ENCODE measurements at places on chromosomes 16 and 17.

DNA sequence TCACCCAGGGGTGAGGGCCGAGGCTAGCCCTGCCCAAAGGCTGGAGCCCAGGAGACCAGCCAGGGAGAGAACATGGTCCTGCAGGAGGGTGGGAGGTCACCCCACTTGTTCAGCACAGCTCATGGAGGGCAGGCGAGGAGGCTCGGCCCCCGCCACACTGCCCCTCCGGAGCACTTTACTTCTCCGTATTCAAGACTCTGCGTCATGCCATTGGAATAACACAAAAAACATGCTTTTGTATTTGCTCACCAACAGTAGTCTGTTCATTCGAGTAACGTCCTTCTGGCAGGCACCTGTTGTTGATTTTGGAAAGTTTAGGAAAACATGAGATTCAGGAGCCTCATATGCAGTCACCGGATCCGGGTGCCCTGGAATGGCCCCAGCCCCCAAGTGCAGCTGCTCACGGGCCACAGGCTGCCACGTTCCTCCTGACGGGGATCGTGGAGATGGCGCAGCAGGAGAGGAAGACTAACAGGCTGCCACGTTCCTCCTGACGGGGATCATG is 81.1 kb upstream of the DNAH17 start:
- DNase-seq: no peak

DNA sequence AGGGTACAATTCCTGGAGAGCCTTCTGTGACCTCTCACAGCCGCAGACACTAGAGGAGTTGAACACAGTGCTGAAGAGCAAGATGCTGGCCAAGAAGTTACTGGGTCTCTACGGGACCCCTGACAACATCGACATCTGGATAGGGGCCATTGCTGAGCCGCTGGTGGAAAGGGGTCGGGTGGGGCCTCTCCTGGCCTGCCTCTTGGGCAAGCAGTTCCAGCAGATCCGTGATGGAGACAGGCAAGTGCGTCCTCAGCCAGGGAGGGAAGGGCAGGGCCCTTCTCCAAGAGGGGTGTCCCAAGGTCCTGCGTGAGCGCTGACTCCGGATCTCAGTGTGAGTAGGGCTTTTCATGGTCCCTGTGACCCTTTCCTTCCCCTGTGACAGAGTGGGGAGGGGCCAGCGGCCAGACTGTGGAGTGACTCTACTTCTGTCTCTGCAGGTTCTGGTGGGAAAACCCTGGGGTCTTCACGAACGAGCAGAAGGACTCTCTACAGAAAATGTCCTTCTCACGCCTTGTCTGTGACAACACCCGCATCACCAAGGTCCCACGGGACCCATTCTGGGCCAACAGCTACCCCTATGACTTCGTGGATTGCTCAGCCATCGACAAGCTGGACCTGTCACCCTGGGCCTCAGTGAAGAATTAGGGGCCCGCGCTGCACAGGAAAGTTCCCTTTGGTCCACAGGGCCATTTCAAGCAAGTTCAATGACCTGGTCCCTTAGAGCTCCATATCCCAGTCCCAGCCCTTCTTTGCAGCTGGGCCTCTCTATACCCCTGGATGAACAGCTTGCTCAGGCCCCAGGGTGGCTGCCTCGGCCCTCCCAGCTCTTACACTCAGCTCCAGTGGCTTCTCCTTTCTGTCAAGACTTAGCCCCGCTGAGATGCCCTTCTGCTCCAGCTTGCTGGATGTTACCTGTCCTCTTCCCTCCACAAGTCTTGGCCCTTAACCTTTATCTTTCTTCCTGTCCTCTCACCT is 13.1 kb downstream of the MPO start:
- DNase-seq: no peak

DNA sequence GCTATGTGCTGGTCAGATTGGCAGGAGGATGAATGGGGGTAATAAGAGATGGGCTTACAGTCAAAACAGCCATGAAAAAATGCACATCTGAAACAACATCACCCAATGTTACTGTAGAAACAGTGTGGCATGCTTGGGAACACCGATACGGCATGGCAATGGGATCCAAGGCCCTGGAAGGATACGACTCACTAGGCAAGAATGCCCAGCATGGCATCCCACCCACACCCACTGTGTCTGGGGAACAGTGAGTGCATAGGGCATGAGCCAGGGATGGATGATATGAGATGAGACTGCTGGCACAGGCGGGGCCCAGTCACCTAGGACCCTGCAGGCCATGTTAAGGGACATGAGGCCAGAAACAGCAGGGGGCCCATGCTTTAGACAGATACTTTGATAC is 11.5 kb downstream of the TRIM25 start:
- no peak for DNase-seq

DNA sequence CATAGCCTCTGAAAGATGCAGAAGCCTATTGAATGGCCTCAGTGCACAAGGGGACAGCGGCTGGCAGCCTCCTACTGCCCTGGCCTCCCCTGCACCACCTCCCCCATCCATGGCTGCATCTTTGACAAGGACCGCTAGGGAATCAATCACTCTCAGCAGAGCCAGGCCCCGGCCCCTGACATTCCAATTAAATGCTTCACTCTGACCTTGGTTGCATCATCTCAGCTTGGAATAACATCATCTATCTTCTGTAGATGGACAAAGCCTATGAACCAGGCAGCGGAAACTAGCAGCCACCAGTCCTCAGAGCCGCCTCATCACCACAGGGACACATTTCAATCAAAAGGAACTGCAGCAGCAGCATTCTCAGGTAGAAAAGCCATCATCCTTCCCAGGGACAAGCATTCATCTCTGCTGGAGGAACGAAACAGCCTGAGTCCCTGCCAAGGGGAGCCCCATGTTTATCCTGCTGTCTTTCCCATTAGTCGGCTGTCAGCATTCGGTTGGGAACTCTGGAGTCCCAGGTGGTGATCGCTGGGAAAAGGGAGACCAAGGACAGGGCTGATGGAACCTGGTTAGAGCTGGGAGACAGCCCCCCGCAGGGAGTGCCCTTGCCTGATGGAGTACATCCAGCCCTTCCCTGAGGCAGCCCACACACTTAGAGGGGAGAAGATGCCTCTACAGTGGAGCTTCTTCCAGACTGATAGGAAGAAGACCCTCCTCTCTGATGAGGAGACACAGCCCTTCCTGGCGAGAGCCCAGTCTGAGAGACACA is 11.5 kb upstream of the TMEM132E start:
- no peak for DNase-seq

- DNase-seq: no peak
Observed at GRCh38 chr16:30675143-30675542, 16.9 kb downstream of the FBRS start.

DNA sequence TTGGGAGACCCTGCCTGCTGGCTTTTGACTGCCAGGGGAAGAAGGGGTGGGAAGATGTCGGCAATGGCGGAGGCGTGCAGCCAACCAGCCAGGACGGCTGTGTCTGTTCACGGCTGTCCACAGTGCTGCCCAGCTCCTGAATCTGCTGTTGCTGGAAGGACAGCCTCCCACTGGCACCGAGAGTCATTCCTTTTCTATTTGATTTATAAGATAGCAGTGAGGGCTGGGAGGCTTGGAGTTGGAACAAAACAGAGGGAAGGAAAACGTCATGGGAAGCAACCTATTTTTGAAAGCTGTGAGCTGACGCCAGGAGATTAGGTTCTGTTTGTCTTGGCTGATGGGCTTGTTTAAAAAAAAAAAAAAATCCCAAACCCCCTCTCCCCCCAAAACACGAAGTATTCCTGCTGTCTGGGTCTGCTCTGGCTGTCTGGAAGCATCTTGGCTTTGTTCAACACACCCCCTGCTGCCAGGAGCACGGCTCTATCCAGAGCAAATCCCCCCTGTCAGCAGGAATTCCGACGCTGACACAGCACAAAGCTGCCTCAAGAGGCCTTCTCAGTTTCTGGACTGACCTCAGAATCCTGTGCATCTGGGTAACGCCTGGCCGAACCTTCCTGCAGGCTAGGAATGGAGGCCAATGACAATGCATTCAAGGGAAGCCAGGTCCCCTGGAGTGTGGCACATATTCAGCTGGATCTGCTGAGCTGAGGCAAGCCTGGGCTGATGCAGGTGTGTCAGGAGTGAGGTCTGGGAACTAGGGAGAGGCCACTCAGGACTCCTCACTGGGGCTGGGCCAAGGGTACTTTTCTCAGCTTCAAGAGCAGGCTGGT is 41.0 kb upstream of the SREBF1 start:
- no peak for DNase-seq

DNA sequence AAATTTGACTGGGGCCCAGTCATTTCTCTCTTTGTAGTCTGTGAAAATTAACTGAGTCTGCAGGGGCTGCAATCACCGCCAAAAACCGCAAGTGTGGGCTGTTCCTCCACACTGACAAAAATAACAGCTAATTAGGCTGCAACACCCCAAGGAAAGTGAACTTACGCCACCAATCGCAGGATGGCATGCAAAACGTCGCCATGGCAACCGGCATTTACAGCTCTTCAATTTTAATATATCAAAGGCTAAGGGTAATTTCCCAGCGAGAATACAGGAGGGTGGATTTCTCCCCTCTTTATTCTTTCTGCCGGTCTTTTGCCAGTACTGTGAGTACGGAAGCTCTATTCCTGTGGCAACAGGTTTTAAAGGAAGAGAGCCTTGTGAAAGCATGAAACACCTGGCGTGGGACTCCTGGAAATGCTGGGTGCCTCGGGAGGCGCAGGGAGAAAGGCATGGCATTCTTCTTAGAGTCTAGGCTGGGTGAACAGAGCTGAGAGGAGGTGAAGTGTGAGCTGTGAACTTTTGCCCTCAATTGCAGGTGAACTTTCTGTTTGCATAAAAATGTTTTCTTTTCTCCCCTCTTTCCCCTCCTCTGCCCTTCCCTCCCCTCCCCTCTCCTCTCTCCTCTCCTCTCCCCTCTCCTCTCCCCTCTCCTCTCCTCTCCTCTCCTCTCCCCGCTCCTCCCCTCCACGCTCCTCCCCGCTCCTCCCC is 399.7 kb downstream of the XYLT1 start:
- peak; percentile 53 for DNase-seq

DNA sequence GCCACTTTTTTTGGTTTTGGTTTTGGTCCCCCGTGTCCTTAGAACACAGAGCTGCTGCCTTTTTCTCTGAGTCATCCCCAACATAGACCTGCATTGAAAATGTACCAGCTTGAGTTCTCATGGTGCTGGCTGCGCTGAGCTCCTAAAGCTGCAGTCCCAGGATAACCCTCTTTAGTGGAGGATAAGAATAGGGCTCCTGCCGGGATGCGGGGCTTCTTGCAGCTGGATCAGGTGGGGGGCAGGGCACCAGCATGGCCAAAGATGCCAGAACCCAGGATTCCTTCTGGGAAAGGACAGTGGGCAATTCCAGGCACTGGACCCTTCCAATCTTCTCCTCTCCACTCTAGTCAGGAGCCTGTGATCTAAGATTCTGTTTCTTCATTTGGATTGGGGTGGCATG is 8.3 kb upstream of the CLUH start:
- no peak for DNase-seq

- no peak for DNase-seq
Observed at GRCh38 chr16:52611817-52612673, 65.1 kb upstream of the TOX3 start.

DNA sequence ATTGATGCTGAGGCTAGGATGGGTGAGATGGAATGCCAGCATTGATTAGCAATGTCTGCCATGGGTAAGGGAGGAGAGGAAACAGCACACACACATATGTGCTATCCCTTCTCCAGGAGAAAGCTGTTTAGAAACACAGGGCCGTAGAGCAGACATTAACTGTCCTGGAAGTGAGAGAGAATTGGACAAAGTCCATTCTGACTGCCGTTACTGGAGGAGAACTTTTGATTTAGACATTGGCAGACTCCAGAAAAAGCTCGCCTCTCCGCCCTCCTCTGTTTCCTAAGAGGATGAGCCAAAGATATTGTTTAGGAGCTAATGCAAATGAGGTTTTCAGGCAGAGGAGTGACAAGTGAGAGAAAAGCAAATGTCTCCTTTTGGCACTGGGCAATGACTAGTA is 237.0 kb downstream of the HAPSTR1 start:
- no peak for DNase-seq

GRCh38 chr17:83010206-83011200 is 68.9 kb upstream of the METRNL start:
- DNase-seq: no peak

DNA sequence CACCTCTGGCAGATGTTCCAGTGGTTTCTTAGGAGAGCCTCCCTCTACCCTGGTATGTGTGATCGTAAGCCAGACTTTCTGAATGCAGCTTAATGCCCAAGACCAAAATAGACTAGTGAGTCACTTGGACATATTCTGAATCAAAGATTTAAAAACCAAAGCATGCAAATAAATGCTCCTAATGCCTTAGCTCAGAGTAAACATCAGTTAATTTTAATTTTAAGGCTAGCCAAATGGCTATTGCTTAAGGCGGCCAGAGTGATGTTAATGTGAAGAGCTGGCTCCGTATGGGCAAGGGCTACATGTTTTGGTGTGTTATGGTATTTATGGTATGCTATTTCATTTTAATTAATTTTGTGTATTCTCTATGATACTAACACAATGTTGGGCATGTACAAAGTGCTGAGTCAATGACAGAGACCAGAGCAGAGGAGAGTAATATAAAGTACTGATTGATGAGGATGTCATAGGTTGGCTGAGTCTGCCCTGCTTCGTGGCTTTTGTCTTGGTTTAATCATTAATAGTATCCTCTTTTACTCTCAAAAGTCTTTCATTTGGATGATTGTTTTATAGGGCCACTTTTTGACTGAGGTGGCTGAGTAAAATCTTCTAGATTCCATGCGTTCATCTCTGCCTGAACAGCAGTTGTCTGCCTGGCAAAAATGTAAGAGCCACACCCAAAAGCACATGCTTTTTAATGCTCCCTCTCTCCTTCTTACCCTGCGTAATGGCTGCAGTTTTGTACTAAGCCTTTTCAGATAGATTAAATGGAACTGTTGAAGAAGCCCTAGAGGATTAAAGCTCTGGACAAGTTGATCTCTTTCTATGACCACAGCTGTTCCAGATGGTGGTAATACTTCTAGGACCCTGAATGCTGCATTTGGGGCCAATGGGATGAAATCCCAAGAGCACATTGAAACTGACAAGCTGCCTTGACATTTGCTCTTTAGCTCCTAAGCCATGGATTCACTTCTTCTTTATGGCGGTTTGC is 59.6 kb downstream of the MAP2K6 start:
- DNase-seq: no peak

- no peak for DNase-seq
Observed at GRCh38 chr16:65967376-65967775, 399.1 kb upstream of the CDH5 start.

- no peak for DNase-seq
Observed at GRCh38 chr16:917591-918061, 53.2 kb downstream of the LMF1 start.

DNA sequence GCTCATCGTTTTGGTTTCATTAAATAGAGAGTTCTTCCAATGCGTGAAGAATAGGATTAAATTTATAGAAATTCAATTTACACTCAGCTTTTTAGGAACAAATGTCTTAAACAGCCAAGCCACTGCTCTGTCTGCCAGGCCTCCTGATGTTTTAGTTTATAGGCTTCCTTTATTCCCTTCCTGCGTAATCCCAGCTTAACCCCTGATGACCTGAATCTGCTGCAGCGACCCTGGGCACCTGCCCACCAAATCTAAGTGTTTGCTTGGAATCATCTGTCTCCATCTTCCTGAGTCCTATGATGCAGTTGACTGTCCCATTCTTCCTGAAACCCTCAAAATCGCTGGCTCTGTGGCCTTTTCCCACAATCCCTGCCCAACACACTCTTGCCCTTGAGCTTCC is 179.9 kb downstream of the GSG1L start:
- DNase-seq: no peak

Measured in stimulated activated CD8-positive, alpha-beta memory T cell treated with anti-CD3 and anti-CD28 coated beads, Interleukin-7, amount 100 ng/mL, for 1 hour (primary cell).